DMS 273 treated with DMSO at 0.1 percent for 48 hours (cell line): ENCODE measurements at places on chromosomes 2 and 18.

DNA sequence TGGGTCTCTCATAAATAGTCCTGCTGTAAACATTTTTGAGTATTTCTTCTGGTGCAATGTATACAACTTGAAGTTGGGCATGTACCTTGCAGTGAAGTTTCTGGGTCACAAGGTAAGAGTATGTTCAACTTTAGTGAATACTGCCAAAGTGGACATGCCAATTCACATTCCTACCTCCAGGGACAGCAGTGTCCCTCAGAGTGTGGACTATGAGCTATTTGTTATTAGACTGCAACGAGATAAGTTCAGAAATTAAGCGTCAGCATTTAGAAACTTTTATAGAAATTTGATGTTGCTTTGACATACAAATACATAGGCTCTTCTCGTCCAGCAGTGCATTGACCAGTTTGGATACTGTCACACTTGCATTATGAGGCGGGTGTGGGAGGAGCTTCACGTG, 7.2 kb upstream of the ACKR3 start:
- no peak for DNase-seq

DNA sequence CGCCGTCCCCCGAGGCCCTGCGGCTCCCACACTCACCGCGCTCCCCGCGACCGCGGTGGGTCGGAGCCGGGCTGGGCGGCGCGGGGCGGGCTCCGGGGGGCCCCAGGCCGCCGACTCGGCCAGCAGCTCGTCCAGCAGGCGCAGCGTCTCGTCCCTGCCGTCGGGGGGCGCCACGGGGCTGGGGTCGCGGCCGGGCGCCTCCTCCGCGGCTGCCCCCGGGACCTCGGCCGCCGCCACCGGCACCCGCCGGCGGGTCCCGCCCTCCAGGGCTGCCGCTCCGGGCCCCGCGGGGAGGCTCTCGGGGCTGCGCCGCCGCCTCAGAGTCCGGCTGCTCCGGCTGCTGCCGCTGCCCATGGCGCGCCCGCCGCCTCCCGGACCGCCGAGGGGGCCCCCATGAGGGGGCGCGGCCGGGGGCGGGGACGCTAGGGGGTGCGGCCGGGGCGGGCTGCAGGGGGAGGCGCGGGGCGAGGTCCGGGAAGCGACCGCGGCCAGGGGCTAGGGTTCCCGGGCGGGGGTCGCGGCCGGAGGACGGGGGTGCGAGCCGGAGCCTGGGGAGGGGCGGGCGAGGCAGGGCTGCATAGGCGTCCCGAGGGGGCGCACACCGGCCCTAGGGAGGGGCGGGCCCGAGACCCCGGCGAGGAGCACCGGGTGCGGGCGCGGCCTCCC, at the start of gene CYS1:
CYS1 (minus strand) TSS at position 542 of the 666 bp plus-strand sequence; CDS start at position 354, 188 bp downstream.
- no peak for DNase-seq

- no peak for DNase-seq
Observed at GRCh38 chr18:59454909-59455727, 96.1 kb upstream of the LMAN1 start.

DNA sequence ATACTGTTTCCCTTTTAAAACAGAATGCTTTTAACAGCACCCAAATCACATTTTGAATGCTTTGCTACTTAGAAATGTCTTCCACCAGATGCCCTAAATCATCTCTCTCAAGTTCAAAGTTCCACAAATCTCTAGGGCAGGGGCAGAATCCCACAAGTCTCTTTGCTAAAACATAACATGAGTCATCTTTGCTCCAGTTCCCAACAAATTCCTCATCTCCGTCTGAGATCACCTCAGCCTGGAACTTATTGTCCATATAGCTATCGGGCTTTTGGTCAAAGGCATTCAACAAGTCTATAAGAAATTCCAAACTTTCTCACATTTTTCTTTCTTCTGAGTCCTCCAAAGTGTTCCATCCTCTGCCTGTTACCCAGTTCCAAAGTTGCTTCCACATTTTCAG, 1374.5 kb upstream of the NXPH2 start:
- DNase-seq: no peak

DNA sequence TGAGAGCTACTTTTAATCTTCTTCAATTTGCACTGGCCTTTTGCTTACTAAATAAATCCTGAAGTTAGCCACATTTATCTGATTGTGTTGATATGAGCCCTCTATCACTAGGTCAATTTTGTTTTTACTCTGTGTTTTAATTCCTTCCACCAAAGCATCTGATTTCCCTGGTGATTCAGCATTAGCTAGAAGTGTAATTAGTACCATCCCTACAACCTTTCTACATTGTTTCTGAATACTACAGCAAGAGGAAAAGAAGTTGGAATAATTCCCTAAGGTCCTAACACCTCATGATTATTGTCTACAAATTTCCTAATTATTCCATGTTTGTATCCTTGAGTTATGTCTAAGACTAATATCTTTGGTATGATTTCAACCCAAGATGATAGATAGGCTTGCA, 1093.6 kb downstream of the SUCLG1 start:
- no peak for DNase-seq

- DNase-seq: no peak
Observed at GRCh38 chr2:109471658-109472057, 142.1 kb downstream of the SEPTIN10 start.

GRCh38 chr2:43826305-43827250, 12.1 kb downstream of the ABCG5 start:
- DNase-seq: no peak

- DNase-seq: no peak
Observed at GRCh38 chr2:70144443-70145143, 46.2 kb downstream of the C2orf42 start.

GRCh38 chr2:182852801-182853200, 13.6 kb downstream of the FRZB start:
- DNase-seq: no peak

DNA sequence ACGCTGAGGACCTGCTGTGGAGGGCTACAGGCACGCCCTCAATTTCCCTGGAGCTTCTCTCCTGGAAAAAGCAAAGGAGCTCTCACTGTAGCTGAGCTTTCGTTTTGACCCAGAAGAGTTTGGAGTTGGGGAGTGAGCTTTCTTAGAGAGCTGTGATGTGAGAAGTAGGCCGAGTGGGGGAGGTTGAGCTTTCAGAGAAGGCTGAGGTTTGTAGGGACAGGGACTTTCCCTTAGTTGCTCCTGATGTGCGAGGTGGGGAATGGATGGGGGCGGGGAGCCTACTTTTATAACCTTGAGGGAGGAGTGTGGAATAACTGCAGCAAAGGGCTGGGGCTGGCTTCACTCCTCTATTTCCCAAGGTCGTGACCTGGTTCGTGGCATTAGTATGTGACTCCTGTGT, 47.1 kb downstream of the ZNF532 start:
- DNase-seq: no peak

DNA sequence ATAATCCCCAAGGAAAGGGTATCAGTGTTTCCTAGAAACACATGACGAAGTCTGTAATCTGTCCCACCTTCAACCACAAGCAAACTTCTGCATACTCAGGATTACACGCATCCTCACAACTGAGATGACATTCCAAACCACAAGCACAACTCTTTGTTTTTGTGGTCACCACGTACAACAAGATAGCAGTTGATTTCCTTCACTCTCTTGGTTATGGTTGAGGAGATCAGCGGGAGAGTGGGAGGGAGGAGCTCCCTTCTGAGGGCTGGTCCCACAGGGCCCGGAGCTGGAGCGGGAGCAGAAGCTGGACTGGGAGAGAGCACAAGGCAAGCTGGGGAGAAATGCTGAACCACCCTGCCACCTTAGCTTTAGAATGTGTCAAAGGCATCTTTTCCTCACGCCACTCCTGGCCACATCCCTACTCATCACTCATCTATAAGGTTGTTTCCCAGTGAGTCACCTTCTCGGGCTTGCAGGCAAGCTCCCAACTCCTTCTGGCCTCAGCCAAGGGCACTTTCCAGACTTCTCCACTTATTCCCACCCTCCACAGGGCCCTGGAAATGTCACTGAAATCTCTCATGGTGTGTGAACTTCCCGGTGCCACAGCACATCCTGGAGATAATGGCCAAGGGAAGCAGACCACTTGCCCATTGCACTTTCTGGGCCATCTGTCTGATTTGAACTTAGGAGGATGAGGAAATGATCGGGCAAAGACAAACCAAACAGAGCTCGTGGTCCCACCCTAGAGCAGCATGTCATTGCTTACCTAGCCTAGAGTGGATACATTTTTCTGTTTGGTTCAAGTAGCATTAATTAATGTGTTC, 98.9 kb upstream of the LGALSL start:
- DNase-seq: no peak

- DNase-seq: no peak
Observed at GRCh38 chr2:107627164-107627563, 199.5 kb upstream of the RGPD4 start.

DNA sequence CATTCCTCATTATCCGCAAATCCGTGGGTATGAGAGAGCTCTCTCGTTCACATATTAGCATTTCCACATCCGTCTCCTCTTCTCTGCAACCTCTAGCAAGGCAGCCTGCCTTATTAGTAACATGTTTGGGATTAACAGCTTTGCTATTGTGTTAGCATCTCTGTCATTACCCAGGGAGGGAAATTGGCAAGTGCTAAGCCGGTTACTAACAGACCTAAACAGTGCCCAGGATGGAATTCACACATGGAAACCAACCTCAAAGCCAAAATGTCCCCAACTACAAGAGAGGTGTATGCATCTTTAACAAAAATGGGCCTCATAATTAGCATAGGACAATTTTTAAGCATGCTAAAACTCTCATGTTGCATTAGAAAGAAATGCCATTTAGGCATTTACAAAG, 309.0 kb upstream of the MEIS1 start:
- DNase-seq: no peak

DNA sequence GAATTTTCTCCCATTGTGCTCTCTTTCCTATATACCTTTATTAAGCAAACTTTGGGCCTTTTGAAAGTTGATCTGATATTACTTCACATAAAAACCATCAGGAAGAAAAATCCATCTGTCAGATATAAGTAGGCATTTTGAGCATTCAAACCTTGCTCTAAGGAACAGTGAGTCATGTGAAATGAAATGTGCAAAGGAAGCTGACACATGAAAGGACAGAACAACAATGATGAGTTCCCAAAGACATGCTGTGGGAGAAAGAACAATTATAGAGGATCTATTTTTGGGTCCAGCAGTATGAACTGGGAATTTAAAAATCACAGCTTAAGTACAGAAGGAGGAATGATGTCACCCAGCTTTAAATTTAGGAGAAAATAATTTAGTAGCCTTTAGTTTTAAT, 18.1 kb downstream of the CALCRL start:
- no peak for DNase-seq

DNA sequence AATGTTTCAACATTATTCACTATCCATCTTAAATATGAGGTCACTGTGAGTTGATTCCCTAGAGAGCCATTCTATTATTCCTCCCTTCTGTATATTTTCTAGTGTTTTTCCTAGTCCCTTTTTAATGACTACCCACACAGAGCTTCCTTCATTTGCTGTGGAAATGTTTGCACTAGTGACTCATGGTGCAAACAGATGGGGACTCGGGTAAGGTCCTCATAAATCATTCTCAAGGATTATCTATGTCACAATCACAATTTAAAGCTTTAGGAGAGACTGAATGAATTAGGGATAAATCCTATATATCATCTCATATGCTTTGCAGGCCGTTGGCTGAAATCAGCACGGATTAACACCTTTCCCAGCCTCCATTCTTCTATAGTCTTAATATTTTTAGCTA, 159.6 kb downstream of the DCC start:
- peak; percentile 77 for DNase-seq

DNA sequence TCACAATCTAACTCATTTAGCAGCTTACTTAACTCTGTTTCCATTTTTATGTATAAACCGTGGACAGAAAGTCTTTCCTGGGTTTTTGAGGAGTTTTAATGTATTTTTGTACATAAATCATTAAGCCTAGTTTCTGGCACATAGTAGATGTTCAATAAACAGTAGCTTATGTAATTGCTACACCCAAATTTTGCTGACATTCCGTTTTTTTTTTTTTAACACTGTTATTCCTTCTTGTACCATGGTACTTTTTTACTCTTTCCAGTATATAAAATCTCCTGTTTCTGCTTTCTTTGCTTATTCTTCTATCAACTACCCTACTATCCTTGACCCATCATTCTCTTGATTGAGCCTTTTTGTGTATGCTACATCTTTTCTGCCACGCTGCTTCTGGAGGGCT, 1151.3 kb upstream of the CRIM1 start:
- DNase-seq: no peak

DNA sequence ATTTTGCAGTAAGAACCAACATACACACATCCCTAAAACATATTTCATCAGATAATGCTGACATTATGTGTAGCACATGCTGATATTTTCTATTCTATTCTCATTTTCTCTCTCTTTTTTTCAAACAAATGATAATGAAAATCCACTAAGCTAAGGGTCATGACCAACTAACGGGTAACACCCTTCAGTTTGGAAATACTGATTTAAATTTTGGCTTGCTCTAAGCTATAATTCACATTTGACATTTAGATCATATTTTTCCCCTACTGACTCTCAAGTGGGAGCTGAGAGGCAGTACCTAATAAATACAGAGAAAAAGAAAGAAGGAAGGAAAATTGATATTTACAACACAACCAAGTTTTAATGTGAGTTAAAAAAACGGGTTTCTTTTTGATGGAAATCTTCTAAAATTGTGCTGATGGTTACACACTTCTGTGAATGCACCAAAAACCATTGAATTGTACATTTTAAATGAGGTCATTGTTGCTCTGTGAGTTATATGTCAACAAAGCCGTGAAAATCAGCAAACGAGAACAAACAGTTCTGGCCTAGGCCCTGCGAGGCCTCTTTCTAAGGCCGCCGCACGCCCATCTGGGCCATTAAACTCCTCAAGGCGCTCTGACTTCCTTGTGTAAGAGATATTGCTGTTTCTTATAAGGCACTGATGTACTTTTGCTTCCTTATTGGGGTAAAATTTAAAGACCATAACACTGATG, 124.2 kb downstream of the GALR1 start:
- no peak for DNase-seq

- no peak for DNase-seq
Observed at GRCh38 chr2:144211826-144212225, 308.1 kb downstream of the ZEB2 start.

GRCh38 chr18:8654503-8655451, 45.5 kb downstream of the RAB12 start:
- peak; percentile 27 for DNase-seq

GRCh38 chr2:215370112-215370965, 58.5 kb downstream of the ATIC start:
- DNase-seq: no peak

DNA sequence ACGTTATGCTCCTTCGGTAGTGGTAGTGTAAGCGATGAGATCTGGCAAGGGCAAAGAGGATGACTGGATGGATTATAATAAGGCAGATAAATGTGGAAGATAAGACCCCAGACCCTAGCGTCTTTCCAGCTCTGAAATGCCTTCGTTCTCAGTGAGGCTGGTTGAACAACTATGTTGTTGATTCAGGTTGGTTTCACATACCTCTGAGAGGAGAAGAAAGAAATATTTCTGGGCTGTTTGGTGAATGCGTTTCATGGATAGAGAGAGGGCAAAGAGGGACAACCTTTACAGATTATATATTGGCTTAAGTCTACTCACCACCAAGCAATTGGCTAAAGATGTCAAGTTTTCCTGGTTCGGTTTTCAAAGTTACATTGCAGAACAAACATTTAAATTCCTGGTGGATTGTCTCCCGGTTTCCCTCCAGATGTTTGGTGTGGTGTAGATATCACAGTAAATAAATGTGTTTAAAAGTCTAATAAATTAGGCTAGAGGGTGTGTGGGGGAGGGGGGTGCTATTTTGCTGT, 190.1 kb upstream of the GLI2 start:
- no peak for DNase-seq

GRCh38 chr2:180385601-180386201, 378.6 kb upstream of the CWC22 start:
- no peak for DNase-seq
